Fibroblast of skin of left biceps (primary cell): ENCODE measurements at places on chromosomes 6 and 20.
A peak's percentile ranks its signal among the peaks of the same experiment; 100 is the strongest.

GRCh38 chr6:3162565-3163247 lies 5.4 kb upstream of the TUBB2A start:
- DNase-seq = peak; percentile 45

DNA sequence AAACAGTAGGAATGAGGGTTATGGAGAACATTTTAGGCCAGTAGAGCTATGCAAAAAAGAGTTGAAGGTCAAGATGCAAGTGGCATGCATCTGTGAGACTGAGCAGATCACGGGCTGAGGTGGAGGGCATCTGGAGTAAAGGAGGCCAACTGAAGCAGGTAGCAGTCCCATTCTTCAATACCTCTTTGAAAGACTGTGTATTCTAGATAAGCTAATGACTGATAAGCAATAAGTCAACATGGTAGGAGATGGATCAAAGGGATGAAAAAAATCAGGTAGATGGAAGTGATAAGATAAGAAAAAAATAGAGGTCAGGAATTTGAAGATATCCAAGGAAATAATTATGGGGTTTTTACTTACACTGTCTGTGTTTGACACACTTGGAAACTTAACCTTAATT lies 55.6 kb downstream of the ARMC2 start:
- no peak for DNase-seq

DNA sequence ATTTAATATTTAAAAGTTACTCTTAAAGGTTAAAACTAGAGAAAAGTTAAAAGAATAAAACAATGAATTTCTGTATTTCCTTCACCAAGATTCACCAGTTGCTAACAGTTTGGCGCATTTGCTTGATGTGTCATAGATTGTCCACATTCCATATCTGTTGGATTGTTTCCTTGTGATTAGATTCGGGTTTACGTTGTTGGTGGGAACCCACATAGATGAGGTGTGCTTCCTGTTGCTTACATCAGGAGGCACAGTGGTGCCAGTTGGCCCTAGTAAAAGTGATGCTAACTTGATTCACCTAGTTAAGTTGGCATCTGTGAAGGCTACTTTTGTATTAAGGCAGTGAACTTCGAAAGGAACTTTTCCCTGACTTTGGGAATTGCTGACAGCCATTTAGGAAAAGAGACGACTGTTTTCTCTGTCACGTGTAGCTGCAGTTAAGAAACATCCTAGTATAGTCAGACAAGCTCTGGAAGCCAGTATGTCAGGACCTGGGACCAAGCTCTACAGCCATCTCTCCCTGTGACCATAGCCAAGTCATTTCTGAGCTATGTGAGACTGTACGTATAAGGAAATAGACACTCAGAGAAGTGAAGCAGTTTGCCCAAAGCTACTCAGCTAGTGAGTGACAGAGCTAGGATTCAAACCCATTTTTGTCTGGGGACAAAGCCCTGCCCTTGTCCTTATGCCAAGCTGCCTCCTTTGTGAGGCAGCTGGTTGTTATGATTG lies 49.0 kb downstream of the PPARD start:
- DNase-seq = peak; percentile 66

DNA sequence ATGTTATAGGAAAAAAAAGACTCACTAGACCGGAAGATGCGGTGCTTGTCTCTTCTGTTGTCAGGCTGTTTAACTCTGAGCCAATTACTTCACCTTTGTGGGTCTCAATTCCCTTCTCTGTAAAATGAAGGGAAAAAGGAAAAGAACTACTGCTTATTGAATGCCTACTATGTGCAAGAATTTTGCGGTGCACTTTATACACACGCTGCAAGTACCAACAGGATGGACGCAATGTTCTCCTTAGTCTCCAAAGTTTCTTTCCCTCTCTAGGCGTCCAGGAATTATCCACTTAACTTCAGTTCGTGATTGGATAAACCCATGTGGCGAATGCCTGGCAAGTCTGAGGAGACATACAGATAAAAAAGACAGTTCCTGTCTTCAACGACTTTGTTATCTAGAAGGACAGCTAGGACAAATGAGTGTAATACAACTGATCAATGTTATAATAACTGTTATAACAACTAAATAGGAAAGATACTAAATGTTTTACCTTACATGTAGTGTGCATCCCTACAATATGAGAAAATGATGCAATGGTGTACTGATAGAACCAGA lies 69.0 kb upstream of the JARID2 start:
- no peak for DNase-seq

DNA sequence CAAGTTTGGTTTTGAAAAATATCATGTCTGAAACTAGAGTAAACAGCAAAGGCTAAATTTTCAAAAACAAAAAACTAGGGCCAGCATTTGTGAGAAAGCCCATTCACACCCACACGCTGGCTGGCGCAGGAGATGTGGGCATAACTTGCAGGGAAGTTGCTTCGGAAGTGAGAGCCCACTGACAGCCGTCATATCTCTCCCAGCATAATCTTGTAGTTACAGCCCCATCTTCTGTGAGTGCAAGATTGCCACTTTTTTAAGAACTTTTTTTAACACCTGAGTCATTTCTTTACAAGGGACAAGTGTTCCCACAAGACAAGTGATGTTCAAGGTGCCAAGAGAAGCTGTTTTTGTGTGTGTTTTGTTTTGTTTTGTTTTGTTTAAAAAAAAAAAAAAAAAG lies 212.5 kb upstream of the CNR1 start:
- no peak for DNase-seq
